ENCODE measurements at places on chromosomes 16 and 17.

- no peak for DNase-seq
Observed at GRCh38 chr16:27708651-27709050, 158.7 kb downstream of the KATNIP start.

GRCh38 chr17:16250635-16251034 is 33.6 kb downstream of the PIGL start:
- DNase-seq = no peak

DNA sequence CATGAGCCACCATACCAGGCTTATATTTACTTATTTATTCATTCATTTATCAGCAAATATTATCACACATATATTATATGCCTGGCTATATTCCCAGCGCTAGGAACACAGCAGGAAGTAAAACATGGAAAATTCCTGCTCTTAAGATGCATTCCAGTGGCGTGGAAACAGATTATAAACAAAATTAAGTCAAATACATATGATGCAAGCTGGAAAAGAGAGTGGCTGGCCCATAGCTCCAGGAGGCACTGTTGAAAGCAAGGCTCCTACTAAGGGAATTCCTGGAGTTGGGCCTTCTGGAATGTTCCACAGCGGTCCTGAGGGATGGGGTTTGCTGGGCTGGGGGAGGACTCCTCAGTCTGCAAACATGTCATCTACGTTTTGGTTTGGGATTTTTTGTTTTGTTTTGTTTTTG is 18.4 kb downstream of the ADCY9 start:
- no peak for DNase-seq

DNA sequence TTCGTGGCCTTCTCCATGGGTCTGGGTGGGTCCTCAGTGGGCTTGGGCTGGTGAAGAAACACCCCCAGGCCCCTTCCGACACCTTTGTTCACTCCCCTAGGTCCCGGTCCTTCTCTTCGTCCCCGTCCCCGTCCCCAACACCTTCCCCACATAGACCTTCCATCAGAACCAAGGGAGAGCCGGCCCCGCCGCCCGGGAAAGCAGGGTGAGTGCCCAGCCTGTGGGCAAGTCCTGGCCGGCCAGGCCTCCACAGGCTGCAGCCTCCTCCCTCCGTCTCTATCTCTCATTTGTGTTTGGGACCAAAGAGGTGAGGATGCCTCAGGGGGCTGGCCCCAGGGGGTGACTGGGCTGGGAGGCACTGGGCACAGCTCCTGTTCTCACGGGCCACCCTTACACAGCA is 14.5 kb upstream of the IL17C start:
- DNase-seq = no peak

- no peak for DNase-seq
Observed at GRCh38 chr17:73650140-73650539, 5.9 kb upstream of the SDK2 start.

DNA sequence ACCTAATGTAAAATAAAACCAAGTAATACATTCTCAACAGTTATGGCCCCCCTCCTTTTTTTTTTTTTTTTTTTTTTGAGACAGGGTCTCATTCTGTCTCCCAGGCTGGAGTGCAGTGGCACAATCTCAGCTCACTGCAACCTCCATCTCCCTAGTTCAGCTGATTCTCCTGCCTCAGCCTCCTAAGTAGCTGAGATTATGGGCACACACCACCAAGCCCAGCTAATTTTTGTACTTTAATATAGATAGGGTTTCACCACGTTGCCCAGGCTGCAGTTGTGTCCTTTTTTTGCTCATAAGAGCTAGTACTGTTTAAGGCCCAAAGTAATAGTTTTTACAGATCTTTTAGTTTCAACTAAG is 18.3 kb downstream of the EARS2 start:
- DNase-seq = no peak

DNA sequence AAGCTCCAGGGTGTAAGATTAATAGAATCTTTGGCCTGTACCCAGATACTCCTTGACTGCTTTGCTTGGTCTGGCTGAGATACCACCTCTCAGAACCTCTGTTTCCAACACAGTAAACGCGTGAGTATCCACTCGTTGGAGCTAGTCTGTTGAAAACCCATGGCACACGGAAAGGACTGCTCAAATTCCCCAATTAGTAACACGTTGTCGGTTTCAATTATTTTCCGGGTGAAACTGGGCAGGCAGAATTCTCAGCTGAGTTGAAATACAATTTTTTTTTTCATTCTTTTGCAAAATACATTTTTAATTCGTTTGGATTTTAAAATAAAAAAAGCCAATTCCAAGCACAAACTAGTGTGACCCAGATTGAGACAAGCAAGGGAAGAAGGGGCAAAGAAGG is 120.5 kb downstream of the MAF start:
- no peak for DNase-seq

DNA sequence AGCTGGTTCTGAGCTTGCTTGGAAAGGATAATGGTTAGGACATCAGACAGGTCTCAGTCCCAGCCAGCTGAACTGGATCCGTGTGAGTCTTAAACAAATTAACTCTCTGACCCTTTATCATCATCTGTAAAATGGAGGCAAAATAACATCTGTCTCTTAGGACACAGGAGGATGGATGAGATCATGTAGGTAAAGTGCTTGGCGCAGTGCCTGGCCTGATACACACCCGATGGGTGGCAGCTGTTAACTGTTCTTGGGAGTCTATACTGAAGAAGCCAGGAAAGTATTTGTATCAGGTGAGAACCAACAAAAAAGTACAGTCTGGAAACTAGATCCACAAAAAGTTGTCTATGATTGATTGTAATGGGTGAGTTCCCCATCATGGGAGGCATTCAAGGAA is 188.6 kb downstream of the C16orf78 start:
- no peak for DNase-seq

- no peak for DNase-seq
Observed at GRCh38 chr16:24999088-24999670, 16.0 kb downstream of the ARHGAP17 start.

GRCh38 chr17:48985436-48986245 is 11.5 kb upstream of the IGF2BP1 start:
- no peak for DNase-seq

DNA sequence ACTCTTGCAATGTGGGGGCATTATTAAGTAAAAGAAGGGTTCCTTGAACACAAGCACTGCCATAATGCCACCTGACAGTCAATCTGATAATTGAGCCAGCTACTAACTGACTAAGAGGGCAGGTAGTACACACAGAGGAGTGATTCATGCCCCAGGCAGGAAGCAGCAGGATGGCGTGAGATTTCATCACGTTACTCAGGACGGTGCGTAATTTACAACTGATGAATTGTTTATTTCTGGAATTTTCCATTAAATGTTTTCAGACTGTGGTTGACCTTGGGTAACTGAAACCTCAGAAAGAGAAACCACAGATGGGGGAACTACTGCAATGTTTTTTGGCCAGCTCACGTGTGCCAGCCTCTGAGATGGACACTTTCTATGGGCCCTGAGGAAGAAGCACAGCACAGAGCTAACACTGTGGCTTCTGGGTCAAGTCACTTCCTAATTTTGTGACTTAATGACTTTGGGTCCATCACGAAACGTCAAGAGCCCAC is 46.7 kb downstream of the C17orf67 start:
- DNase-seq = peak; percentile 50

- DNase-seq = no peak
Observed at GRCh38 chr17:4839965-4840892, 7.1 kb downstream of the MINK1 start.

DNA sequence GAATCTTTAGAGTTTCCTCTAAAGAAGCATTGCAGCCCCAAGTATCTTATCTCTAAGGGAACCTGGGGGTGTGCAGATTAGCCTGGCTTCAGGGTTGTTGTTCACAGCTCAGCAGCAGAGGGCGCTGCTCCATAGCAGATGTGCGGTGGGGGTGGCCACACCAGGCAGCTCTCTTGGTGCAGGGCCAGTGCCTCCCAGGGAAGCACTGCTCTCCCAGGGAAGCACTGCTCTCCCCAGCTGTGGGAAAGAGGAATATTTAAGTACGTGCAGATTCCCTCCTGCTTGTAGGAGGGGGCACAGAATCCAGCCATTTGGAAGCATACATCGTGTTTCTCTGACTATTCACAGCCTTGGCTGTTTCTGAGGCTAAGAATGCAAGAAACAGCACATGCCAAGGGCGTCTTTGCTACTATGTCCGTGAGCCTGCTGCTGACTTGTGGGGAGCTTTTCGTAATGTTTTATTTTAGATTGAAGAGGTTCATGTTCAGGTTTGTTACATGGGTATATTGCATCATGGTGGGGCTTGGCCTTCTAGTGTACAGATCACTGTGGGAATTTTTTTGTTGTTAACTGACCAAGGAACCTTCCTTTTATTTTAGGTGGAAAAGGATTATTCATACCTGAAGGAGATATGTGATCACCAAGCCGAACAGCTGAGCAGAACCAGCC is 217.8 kb downstream of the SPECC1 start:
- peak; percentile 69 for DNase-seq

DNA sequence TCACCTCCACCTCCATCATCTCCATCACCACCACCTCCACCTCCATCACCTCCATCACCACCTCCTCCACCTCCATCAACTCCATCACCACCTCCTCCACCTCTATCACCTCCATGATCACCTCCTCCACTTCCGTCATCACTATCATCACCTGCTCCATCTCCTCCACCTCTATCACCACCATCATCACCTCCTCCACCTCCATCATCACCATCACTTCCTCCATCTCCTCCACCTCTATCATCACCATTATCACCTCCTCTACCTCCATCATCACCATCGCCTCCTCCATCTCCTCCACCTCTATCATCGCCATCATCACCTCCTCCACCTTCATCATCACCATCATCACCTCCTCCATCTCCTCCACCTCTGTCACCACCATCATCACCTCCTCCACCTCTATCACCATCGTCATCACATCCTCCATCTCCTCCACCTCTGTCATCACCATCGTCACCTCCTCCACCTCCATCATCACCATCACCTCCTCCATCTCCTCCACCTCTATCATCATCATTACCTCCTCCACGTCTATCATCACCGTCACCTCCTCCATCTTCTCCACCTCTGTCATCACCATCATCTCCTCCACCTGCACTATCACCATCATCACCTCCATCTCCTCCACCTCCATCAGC is 27.0 kb downstream of the ADGRG5 start:
- DNase-seq = no peak

DNA sequence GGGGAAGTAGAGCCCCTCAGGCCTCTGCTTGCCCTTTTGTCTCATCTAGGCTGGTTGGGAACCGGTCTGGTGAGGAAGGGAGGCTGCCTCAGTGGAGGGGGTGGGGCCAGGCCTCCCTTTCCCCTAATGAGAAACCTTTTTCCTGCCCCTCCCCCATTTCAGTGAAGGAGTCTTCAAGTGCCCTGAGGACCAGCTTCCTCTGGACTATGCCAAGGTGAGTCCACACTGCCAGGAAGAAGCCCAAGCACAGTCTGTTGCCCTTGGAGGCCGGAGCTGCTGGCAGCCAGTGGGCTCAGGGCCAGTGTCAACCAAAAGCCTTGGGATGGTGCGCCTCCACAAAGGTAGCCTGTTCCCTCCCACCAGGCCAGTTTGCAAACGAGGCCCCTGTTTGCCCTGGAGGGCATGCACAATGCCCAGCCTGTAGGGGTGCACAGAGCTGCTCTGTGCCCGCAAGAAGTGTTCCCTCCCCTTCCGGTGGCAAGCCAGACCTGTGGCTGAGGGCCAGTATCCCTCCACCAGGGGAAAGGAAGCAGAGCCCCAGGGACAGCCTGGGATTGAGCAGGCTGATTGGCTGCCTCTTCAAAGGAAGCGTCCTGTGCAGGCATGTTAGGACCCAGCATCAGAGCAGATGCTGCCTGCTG is 3.4 kb downstream of the TRAF4 start:
- DNase-seq = no peak

GRCh38 chr16:81765969-81766368 is 13.1 kb upstream of the PLCG2 start:
- DNase-seq = no peak

- no peak for DNase-seq
Observed at GRCh38 chr16:53884748-53885147, 180.8 kb downstream of the FTO start.

DNA sequence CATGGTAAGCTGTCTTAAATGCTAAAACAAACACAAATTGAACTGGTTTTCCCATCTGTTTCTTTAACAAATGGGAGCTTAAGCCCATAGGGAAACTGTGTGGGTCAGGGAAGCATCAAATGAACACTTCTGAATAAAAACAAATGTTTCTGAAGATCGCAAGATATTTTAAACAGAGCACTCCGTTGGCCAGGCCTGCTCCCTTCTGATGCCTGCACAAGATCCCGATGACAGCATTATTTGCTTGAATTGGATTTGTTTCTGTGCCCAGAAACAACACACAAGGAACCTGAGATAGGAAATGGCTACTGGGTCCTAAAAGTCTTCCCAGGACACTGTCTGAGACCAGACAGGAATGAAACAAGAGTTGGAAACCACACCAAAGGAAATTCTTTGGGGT is 425.8 kb upstream of the ZFHX3 start:
- no peak for DNase-seq

GRCh38 chr16:30924913-30925631 is 1.7 kb downstream of the FBXL19 start:
- no peak for DNase-seq

- no peak for DNase-seq
Observed at GRCh38 chr16:53093162-53093744, 38.5 kb downstream of the CHD9 start.

GRCh38 chr16:87305505-87306391 is 11.4 kb downstream of the C16orf95 start:
- DNase-seq = no peak

- no peak for DNase-seq
Observed at GRCh38 chr16:53058441-53058840, 3.6 kb downstream of the CHD9 start.

DNA sequence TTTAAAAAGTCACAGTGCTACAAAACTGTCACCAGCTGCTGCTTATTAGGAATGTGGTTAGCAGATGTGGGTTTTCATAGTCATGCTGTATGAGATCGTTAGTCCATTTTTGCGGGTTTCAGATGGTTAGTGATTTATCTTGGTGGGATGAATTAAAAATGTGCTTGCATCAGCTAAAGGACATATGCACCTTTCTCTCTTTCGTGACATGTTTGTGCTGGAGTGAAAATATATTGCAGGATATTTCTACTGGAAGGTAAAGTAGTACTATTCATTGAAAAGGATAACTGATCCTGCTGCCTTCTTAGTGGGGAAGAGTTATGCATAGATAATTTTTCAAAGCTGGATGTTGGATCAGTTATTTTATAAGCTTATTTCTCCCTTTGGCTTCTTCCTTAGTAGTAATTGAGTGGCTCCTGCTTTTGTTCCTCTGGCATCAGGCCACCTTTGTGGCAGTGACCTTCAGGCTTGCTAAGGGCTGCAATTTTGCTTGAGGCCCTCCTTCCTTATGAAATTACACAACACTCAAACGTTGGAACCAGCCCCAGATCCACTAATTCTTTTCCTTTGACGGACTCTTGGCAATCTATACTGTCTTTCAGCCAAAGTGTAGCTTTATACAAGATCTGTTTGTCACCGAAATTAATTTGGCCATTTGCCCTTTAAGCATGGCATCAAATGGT is 7.5 kb upstream of the SNTB2 start:
- no peak for DNase-seq

- no peak for DNase-seq
Observed at GRCh38 chr16:10601444-10602408, 21.3 kb upstream of the EMP2 start.
